ENCODE measurements at places on chromosomes 2 and 18.
A peak's percentile ranks its signal among the peaks of the same experiment; 100 is the strongest.

DNA sequence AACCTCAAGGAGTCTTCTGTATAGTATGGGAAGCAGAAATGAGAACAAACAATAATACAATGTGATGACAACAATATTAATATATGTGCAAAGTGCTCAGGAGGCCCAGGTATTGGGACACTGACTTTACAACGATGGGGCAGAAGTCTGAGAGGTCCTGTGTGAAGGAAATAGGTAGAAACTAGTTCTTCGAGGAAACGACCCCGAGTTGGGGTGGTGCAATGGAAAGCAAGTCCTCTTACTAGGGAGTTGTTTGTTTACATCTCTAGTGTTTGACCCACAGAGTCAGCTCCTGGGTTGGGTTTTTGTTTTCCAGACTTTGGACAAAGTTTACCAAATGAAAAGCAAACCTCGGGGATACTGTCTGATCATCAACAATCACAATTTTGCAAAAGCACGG is 16.2 kb downstream of the CASP8 start:
- no peak for DNase-seq

DNA sequence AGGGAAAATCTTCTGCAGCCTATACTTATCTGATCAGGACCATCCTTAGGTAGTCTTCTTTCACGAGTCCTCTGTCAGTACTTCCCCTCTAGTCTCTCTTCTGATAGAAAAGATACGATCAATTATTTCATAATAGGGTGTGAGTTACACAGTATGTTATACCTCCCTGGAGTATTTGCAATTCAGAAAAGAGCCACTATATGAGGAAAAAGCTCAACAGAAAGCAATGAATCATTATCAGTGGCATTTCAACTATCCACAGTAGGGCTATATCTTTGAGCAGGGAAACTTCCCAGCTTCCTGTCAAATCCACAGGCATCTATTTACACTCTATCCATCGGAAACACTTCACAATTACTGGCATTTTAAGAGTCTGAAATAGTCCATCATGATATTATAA is 105.3 kb upstream of the ACVR2A start:
- DNase-seq, result no peak

GRCh38 chr2:30689496-30690125 is 117.6 kb downstream of the CAPN13 start:
- no peak for DNase-seq

DNA sequence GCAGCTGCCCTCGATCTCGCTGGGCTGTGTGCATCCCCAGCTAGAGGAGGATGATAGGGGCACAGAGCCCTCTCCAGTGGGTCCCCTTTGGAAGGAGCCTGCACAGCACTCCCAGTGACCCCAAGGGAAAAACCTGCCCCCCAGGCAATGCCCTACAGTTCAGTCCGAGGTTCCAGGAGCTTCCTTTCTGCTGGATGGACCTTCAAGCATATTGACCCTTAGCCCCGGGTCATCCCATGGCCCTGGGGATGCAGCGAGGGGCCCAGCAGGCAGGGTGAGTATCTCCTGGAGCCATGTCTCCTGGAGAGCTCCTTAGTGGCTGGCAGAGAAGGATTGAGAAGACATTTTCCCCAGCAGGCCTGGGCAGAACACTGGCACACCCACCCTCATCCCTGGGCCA is 45.4 kb upstream of the CTDP1 start:
- no peak for DNase-seq

DNA sequence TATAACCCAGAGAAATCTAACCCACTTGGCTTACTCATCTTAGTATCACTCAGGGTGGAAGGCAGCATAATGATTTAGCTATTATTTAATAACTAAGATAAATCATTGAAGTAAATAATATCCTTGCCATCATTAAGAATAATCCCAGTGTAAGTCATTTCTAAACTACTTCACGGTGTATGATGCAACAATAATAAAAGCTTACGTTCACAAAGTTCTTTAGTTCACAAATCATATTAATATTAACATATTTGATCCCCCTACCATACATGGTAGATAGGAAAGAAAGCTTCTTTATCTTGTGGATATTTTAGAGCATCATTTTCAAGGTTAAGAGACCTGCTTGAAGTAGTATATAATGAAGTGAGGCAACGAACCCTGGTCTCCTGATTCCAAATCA is 401.0 kb downstream of the NCKAP5 start:
- DNase-seq, result no peak

- no peak for DNase-seq
These were observed 2.7 kb upstream of the CDKL4 start for GRCh38 chr2:39246382-39246980.

DNA sequence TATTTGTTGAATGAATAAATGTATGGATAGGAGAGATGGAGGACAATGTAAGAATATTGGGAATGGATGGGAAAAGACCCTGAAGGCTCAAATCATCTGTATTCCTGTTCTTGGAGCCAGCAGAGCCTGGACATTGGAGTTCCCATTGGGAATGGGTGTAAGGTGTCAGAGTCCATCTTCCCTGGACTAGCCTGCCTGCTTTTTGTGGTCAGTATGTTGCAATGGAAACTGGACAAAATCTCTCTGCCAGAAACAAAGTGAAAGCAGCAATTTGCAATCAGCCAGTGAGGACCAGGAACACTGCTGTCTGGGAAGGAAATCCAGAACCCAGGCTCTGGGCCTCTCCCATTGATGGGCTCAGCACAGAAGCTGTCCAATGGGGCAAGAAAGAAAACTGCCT is 83.5 kb upstream of the SKOR2 start:
- DNase-seq, result no peak

DNA sequence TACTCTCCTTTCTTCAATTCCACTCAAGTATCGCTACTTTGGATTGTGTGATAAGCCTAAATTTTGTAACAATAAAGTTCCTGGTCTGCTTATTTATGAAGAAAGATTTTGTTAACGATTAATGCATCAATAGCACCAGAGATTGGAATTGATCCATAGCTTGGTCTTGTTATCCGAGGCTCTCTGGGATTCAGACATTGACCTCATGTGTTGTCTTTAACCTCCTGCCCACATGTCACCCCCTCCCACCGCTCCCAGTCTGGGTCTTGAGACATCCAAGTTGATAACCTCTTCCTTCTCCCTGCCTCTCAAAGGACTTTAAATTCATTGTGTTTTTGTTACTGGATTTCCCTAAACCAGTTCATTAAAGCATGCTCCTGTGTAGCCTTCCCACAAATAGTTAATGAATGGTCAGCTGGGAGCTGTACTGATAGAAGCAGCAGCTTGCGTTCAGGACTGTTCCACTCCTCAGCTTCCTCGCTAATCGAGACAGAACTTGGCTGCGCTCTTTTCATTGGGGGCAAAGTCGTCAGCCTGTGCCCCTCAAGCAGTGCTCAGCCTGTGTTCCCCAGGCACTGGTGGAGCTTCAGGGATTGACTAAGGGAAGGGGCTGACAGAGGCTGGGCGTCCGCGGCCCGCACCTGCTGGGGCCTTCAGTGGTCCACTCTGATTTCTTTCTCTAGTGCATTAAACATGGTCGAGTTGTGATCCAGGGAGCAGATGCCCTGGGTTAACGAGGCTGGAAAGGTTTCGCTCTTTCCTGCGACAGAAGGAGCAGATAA is 18.9 kb downstream of the ASB1 start:
- DNase-seq, result no peak

DNA sequence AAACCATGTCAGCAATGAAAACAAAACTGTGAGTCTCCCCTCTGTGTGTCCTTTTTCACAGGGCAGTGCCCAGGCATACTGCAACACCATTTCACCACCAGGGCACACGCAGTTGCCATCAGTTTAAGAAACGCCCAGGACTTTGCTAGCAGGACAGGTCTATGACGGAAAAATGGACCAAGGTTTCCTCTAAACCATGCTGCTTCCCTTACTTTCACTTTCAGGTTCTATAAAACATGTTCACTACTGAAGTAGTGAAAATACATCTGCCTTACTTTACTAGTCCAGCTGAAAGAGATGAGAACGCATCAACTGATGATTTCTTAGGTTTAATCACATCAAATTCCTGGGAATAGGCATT is 110.5 kb downstream of the TCF4 start:
- peak; percentile 12 for DNase-seq

DNA sequence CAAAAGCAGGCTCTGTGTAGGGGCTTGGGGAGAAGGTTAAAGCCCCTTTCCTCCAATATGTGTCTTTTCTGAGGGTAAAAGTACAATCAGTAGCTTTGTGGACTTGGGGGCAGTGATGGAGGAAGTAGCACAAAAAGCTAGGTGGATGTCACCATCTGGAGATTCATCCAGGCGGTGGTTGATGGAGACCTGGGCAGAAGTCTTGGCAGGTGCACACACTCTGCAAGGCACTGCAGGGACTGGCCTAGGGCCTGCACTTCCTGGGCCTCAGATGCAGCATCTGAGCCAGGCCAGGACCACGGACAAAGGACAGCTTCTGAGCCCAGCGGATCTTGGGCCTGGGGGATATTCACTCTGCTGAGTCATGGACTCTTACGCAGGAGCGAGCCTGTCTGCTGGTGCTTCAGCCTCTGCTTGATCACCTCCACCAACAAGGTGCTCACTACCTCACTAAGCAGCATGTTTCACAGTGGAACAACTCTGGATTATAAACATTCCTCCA is 391.1 kb downstream of the TNS1 start:
- DNase-seq, result no peak

- DNase-seq, result peak; percentile 27
These were observed 5.5 kb downstream of the SALL3 start for GRCh38 chr18:78984941-78985784.

DNA sequence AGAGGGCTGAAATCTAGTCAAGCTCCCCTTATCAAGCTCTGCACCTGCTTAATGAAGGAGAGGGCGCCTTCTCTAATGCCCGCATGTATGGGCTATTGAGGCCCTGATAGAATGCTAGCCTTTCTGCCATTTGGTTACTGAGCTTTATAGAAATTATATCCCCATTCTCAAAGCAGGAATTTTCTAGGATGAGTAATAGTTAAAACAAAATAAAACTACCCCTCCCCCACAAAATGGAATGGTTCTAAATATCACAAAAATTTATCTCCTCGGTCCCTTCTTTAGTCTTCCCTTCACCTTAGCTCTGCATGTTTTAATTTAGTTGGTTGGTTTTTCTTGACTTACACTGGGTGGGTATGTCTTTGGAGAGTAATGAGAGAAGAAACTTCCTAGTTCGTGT is 37.7 kb downstream of the CD28 start:
- no peak for DNase-seq

GRCh38 chr2:64779117-64779690 is 125.5 kb upstream of the SERTAD2 start:
- DNase-seq, result no peak

DNA sequence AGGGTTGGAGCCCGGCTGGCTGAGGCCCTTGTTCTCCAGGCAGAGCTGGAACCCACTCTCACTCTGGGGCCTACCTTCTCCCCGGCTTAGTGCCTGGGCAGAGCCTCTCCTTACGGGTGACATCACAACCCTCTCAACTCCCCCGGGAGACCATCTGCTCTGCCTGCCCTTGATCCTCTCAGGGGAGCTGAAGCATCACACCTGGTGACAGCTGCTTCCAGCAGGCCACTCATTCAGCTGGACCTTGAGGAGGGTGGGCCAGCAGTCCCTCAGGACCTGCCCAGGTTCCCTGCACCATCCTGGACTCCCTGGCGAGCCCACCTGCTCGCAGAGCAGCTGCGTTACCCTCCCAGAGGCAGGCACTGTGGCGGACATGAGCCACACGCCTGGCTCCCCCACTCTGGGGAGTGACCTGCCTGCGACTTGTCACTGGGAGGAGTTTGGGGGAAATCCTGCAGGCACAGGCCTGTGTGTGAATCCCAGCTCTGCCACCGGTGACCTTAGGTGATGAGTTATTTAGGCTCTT is 13.1 kb downstream of the HS6ST1 start:
- DNase-seq, result no peak

- no peak for DNase-seq
These were observed 5.0 kb upstream of the ATP6V1B1 start for GRCh38 chr2:70930371-70931329.

GRCh38 chr18:961644-962355 is 57.1 kb downstream of the ADCYAP1 start:
- peak; percentile 36 for DNase-seq

DNA sequence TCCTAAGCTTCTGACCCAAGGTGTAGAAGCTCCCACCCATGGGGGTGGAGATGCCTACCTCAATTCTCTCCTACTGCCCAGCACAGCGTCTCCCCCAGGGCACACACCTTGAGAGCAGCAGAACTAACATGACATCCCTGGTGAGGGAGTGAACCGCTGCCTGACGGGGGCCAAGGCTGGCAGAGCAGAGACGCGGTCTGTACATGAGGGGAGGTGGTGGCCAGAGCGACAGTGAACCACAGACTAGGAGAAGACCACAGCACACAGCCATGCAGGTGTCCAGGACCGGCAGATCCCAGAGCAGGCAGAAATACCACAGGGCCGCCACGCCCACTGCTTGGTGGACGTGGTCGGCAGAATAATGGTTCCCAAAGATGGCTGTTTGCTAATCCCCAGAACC is 40.4 kb downstream of the TFCP2L1 start:
- no peak for DNase-seq

GRCh38 chr18:56382541-56382940 is 255.9 kb downstream of the TXNL1 start:
- DNase-seq, result no peak

GRCh38 chr2:215911301-215912085 is 101.9 kb downstream of the MREG start:
- no peak for DNase-seq

GRCh38 chr2:85393836-85394235 is 16.3 kb downstream of the CAPG start:
- no peak for DNase-seq

DNA sequence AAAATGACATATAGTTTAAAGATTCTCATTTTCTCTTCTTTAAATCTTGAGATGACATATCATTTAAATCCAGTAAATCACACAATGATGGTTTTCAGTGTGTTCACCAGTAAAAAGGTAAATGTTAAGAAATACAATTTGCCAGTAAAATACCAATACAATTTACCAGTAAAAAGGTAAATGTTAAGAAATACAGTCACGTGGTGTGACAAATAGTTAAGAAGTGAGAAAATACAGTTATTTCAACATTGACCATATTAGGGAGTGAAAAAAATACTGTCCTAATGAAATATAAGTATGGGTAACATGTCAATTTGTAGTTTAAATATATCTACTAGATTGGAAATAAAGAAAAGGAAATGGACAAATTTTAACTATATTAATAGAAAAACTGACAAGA is 80.5 kb downstream of the DLGAP1 start:
- no peak for DNase-seq

DNA sequence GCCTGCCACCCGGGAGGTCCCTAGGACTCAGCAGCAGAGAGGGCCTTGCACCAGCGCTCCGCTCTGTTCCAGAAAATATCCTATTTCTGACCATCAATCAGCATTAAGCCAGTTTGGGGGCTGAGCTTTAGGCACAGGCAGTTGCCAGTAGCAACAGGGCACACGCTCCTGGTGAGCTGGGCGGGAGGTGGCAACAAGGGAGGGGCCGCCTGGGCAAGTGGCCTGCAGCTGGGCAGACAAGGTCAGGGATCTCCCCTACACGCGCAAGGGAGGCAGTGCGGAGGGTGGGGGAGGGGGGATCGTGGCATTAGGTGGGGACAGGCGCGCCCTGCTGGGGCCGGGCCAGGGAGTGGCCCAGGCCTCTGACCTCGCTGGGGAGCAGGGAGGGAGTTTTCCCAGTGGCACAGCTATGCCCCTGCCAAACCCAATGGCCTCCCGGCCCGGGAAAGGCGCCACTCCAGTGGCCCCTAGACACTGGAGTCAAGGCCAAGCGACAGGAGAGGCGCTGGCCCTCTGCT is 302.8 kb downstream of the NCKAP5 start:
- no peak for DNase-seq
